ENCODE measurements at places on chromosomes 12 and 14.

DNA sequence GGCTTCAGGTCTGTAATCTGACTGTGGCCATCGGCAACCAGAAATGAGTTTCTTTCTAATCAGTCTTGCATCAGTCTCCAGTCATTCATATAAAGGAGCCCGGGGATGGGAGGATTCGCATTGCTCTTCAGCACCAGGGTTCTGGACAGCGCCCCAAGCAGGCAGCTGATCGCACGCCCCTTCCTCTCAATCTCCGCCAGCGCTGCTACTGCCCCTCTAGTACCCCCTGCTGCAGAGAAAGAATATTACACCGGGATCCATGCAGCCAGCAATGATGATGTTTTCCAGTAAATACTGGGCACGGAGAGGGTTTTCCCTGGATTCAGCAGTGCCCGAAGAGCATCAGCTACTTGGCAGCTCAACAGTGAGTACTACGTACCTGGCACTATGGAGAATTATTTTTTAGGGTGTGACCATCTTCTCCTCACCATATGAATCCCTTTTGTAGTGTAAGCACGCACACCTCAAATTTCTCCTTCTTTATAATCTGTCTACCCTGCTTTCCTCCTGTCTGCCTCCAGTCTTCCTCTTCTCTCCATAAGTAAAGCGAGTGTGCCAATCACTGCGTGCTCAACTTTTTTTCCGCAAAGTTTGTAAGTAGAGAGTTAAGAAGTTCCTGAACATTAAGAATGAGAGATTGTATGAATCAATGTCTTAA, at the start of gene TPH2:
TPH2 (plus strand) TSS at position 118 of the 658 bp plus-strand sequence; CDS start at position 260, 142 bp downstream.
- peak; percentile 0 for DNase-seq

- DNase-seq, result no peak
Measured at GRCh38 chr12:113246478-113247122, 25.3 kb downstream of the TPCN1 start.

- DNase-seq, result no peak
Measured at GRCh38 chr14:73686901-73687300, 27.3 kb downstream of the PNMA1 start.

DNA sequence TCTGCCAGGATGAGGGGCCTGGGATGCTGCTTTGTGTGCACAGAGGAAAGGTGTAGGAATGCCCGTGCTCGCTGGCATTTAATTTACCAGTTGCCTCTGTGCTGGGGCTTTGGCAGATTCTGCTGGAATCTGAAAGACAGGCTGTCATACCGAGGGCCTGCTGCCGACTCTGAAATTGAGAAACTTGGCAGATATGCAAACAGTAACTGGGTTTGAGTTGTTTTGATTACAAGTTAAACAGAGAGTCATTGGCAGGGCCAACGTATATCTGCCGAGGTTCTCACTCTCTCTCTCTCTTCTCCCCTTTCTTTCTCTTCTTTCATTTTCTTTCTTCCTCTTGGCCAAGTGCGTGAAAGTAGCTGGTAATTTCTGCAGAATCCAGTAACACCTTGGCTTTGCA, 618.7 kb downstream of the VRK1 start:
- no peak for DNase-seq

GRCh38 chr14:81638656-81639280, 105.1 kb upstream of the SEL1L start:
- DNase-seq, result no peak

Data from stimulated activated CD8-positive, alpha-beta memory T cell treated with anti-CD3 and anti-CD28 coated beads, Interleukin-7, amount 100 ng/mL, for 1 hour (primary cell).